ENCODE measurements at places on chromosomes 7 and 10.
A peak's percentile ranks its signal among the peaks of the same experiment; 100 is the strongest.

- no peaks in the 10 kb centered on the region for H3K4me1 ChIP-seq
- peaks cover 14% of the 10 kb centered on the region for H3K36me3 ChIP-seq
- H3K27ac ChIP-seq = no peak overlapping the region
- no peak for DNase-seq
- no peak overlapping the region for H3K4me3 ChIP-seq
- H3K27me3 ChIP-seq = no peaks in the 10 kb centered on the region
Measured at GRCh38 chr10:28118985-28119628, 120.2 kb upstream of the ODAD2 start.

DNA sequence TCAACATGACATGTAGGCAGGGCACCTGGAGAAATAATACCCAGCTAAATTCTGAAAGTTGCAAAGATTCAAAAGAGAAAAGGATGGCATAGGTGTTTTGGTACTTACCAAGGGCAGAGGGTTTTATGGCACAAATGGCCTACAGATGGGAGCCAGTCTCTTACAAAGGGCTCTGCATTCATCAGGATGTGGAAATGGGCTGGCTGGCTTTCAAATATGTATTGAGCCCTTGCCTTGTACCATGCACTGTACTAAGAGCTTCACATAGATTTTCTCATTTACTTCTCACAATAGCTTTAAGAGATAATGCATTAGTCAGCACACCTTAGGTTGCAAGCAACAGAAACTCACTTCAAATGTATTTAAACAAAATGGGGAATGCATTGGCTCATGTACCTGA is 327.1 kb downstream of the BICC1 start:
- DNase-seq = no peak
- no peak overlapping the region for H3K27ac ChIP-seq
- no peaks in the 10 kb centered on the region for H3K27me3 ChIP-seq
- no peaks in the 10 kb centered on the region for H3K4me1 ChIP-seq
- H3K36me3 ChIP-seq = no peaks in the 10 kb centered on the region
- no peak overlapping the region for H3K4me3 ChIP-seq

DNA sequence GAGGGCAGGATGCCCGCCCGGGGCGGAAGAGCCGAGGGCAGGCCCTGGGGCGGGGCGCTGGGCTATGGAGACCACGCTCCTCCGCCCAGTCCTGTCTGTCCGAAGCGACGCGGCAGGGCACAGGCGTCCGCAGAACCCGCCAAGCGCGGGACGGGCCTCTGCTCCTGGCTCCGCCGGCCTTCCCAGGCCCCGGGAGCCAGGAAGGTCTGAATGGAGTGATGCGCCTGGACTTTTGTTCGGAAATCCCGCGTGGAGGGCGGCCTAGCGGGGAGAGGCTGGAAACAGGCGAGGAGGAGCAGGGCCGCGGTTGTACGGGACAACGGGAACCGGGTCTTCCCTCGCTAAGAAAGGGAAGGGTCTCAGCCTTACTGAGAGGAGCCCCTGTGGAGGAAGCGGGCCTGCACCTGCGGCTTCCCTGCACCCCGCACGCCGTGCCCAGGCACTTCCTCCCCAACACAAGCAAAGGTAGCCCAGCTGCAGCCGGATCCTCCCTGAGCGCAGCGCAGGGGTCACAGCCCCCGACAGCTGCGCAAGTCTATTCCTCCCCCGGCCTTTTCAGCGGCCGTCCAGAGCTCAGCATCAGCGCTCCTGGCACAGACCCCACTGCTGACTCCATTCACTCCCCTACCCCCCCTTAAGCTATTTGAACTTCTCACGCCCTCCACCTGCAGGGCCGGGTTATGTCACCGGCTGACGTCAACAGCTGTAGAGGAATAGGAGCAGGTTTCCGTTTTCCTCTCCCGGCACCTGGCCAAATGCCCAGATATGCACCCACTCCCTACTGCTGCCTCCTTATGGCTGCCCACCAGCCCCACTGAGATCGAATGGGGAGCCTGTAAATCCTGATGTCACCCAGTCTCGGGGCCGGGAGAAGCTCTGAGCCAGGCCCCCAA is 143.2 kb upstream of the RET start:
- peaks cover 74% of the 10 kb centered on the region for H3K27me3 ChIP-seq
- H3K27ac ChIP-seq = no peak overlapping the region
- no peak for DNase-seq
- H3K36me3 ChIP-seq = no peaks in the 10 kb centered on the region
- H3K4me3 ChIP-seq = peak overlapping the region; percentile 78

- DNase-seq = no peak
- H3K4me1 ChIP-seq = peaks cover 17% of the 10 kb centered on the region
- H3K36me3 ChIP-seq = no peaks in the 10 kb centered on the region
Measured at GRCh38 chr7:28957064-28957750, 923 bp downstream of the TRIL start.

DNA sequence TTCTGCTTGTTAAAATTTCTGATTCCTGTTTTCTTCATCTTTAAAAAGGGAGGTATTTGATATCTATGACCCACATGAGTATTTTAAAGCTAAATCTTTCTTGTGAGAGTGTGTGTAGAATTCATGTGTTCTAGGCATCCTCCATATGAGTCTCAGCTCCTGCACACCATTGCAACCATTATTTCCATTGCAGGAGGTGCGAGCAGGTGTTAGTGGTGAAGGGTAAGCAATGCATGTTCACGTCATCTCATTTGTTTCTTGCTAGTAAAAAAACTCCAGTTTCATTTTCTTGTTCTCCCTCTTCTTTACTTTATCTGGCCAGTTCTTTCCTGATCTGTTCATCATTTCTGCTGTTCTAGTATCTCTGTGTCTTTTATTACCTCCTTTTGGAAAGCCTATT is 100.5 kb downstream of the ADRA2A start:
- peaks cover 46% of the 10 kb centered on the region for H3K27me3 ChIP-seq
- H3K36me3 ChIP-seq = no peaks in the 10 kb centered on the region
- H3K4me3 ChIP-seq = no peak overlapping the region
- H3K27ac ChIP-seq = no peak overlapping the region
- no peaks in the 10 kb centered on the region for H3K4me1 ChIP-seq
- DNase-seq = no peak

GRCh38 chr7:158646766-158647474 is 57.7 kb downstream of the NCAPG2 start:
- no peaks in the 10 kb centered on the region for H3K4me1 ChIP-seq
- H3K4me3 ChIP-seq = no peak overlapping the region
- no peaks in the 10 kb centered on the region for H3K27me3 ChIP-seq
- no peak for DNase-seq
- H3K27ac ChIP-seq = no peak overlapping the region

GRCh38 chr10:110733218-110733952 is 89.2 kb downstream of the RBM20 start:
- H3K4me1 ChIP-seq = peaks cover 2% of the 10 kb centered on the region
- no peak overlapping the region for H3K4me3 ChIP-seq
- H3K27ac ChIP-seq = no peak overlapping the region
- peaks cover 72% of the 10 kb centered on the region for H3K27me3 ChIP-seq

DNA sequence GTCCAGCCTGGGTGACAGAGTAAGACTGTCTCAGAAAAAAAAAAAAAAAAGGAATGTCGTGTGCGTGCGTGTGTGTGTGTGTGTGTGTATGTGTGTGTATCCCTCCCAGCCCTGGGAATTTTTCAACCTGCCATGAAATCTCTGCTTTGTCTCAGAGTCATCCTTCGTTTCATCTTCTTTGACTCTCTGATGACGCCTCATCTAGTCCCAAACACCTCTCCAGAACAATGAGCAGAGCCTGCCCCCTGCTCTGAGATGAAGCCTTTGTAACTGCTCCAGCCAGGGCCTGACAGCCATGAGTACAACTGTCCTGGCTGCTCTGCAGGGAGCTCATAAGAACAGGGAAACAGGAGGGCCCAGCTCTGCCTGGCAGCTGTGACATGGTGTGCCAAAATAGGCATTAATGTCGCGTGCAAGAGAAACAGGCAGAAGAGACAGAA is 149.5 kb downstream of the FAM107B start:
- H3K4me1 ChIP-seq = peaks cover 13% of the 10 kb centered on the region
- no peak for DNase-seq
- no peak overlapping the region for H3K4me3 ChIP-seq
- no peaks in the 10 kb centered on the region for H3K36me3 ChIP-seq

- H3K27me3 ChIP-seq = no peaks in the 10 kb centered on the region
- H3K27ac ChIP-seq = no peak overlapping the region
- no peak overlapping the region for H3K4me3 ChIP-seq
- DNase-seq = no peak
Measured at GRCh38 chr10:129509835-129510234, 42.8 kb downstream of the MGMT start.

GRCh38 chr7:135834266-135834665 is 85.7 kb upstream of the FAM180A start:
- no peak overlapping the region for H3K4me3 ChIP-seq
- peaks cover 13% of the 10 kb centered on the region for H3K27me3 ChIP-seq
- H3K4me1 ChIP-seq = peaks cover 8% of the 10 kb centered on the region
- DNase-seq = no peak
- H3K27ac ChIP-seq = no peak overlapping the region

- no peak overlapping the region for H3K4me3 ChIP-seq
- peaks cover 33% of the 10 kb centered on the region for H3K27me3 ChIP-seq
- no peak overlapping the region for H3K27ac ChIP-seq
- H3K36me3 ChIP-seq = no peaks in the 10 kb centered on the region
Measured at GRCh38 chr10:28716748-28717147, 39.4 kb downstream of the BAMBI start.

- H3K27ac ChIP-seq = no peak overlapping the region
- DNase-seq = no peak
- no peaks in the 10 kb centered on the region for H3K27me3 ChIP-seq
- no peak overlapping the region for H3K4me3 ChIP-seq
Measured at GRCh38 chr10:68165643-68166042, 56.4 kb downstream of the MYPN start.

- H3K4me1 ChIP-seq = peaks cover 9% of the 10 kb centered on the region
- no peak overlapping the region for H3K27ac ChIP-seq
- no peaks in the 10 kb centered on the region for H3K36me3 ChIP-seq
- DNase-seq = no peak
- H3K4me3 ChIP-seq = no peak overlapping the region
Measured at GRCh38 chr10:105840288-105840770, 1199.2 kb downstream of the SORCS3 start.

DNA sequence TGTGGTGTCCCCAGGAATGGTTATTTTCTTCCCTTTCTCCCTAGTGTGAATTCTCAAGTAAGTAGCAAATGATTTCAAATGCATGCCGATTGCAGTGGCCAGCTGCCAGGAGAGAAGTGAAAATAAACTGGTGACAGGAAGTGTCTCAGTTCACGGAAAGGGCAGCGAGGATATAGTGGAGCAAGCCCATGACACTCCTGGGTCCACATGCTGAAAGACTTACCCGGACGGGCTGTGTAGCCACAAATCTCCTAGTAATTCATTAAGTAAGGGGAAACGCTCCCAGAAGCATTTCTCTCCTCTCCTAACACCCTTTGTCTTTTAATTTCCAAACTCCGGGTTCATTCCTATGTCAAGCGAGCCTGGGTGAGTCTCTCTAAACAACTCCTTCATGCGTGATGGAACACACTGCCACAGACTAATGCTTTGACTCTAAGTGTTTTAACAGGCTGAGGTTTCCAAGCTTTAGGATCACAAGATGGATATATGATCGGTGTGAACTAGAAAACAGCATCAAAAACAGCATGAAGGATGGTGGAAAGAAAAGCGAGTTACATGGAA is 125.6 kb downstream of the CYP26A1 start:
- no peak overlapping the region for H3K27ac ChIP-seq
- no peak for DNase-seq
- peaks cover 14% of the 10 kb centered on the region for H3K4me1 ChIP-seq
- no peaks in the 10 kb centered on the region for H3K36me3 ChIP-seq
- peak overlapping the region; percentile 73 for H3K4me3 ChIP-seq

GRCh38 chr10:129627442-129627841 is 160.4 kb downstream of the MGMT start:
- no peaks in the 10 kb centered on the region for H3K27me3 ChIP-seq
- H3K27ac ChIP-seq = no peak overlapping the region
- DNase-seq = no peak
- H3K4me1 ChIP-seq = peaks cover 44% of the 10 kb centered on the region
- peaks cover 4% of the 10 kb centered on the region for H3K36me3 ChIP-seq
- peak overlapping the region; percentile 80 for H3K4me3 ChIP-seq

DNA sequence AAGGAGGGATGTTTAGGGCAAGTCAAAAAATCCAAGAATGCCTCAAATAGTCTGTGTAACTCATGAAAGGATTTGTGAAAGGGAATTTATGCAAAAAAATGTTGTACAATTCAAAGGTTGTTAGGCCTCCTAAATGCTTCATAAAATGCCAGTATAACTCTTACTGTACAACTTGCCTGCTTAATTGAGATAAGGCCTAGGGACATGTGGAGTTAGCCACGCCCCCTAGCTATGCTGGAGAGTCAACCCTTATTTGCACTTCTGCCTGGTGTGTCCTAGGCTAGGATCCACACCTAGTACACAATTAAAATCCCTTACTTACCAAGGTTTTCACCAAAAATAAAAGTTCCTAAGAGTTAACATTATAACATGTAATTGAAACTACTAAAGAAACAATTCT is 77.2 kb downstream of the ZNF680 start:
- no peak overlapping the region for H3K4me3 ChIP-seq
- H3K27ac ChIP-seq = no peak overlapping the region
- H3K27me3 ChIP-seq = no peaks in the 10 kb centered on the region
- no peak for DNase-seq
- H3K36me3 ChIP-seq = peaks cover 20% of the 10 kb centered on the region
- H3K4me1 ChIP-seq = no peaks in the 10 kb centered on the region

- peaks cover 50% of the 10 kb centered on the region for H3K4me1 ChIP-seq
- no peak for DNase-seq
- no peak overlapping the region for H3K27ac ChIP-seq
- no peaks in the 10 kb centered on the region for H3K27me3 ChIP-seq
Measured at GRCh38 chr7:7701527-7701926, 16.9 kb downstream of the RPA3 start.

DNA sequence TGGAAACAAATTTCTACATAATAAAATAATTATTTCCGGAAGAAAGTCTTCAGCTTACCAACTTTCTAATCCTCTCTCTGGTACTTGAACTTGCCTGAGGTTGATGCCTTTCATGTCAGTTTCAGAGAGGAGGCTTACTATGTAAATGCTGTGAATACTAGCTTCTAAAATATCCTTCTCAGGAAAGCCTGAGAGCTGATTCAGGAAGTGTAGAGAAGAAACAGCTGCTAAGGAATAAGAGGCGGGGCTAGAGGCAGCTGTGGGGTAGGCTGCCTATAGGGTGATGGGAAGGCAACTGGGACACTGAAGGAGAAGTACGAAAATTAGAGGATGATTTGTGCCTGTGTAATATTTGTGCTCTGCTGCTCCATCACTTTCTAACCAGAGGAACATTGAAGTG is 69.3 kb downstream of the AVL9 start:
- no peak overlapping the region for H3K27ac ChIP-seq
- H3K36me3 ChIP-seq = peaks cover 8% of the 10 kb centered on the region
- H3K27me3 ChIP-seq = no peaks in the 10 kb centered on the region
- no peak for DNase-seq
